Activated CD4-positive, CD25-positive, alpha-beta regulatory T cell treated with anti-CD3 and anti-CD28 coated beads, Interleukin-2, amount 50 U/mL, for 24 hours (primary cell): ENCODE measurements at places on chromosomes 12 and 14.

DNA sequence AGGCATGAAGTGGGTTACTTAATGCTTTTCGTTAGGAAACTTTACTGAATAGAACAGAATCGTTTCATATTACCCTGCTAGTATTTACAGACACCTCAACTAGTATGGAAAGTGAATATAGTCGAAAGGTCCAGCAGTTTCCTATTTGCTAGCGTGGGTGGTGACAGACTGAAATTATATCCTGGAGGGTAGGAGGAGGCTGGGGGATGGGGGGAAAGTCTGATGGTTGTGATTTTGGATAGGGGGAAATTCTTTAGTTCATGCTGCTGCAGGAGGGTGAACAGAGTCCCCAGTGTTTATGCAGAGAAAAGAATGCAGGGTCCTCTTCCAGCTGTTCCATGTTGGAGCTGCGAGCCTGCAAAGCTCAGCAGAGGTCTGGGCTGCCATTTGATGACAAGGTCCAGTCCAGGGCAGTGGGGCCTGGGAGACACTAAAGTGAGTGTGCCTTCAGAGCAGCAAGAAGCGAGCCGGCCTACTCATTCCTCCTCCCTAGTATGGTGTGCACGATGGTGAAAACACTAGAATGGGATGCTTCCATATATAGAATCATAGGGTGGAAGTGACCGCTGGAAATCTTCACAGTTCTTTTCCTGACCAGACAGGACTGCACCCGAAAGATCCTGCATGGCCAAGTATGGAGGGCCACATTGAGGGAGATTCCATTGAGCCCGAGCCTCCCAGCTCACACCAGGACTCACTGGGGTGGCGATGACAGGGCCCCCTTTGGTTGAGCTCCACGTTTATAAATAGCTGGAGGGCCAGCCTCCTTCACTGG, 2.1 kb downstream of the SAMD4A start:
- no peak for ATAC-seq

- ATAC-seq = no peak
These were observed 384.7 kb downstream of the GRIN2B start for GRCh38 chr12:13596714-13597113.

DNA sequence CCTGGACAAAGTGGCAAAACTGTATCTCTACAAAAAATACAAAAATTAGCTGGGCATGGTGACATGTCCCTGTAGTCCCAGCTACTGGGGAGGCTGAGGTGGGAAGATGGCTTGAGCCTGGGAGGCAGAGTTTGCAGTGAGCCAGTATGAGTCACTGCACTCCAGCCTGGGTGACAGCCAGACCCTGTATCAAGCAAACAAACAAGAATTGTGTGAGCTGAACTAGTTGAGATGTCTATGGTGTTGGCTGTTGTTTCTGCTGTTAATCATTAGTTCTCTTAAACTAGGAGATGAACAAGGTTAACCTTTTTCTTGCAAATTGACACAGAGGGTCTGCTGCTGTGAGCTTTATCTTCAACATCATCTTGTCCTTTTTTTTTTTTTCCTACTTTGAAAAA, 23.6 kb downstream of the RASSF3 start:
- peak; percentile 63 for ATAC-seq

- ATAC-seq = peak; percentile 83
These were observed 80.0 kb downstream of the LGMN start for GRCh38 chr14:92668276-92668973.

GRCh38 chr12:79331870-79332269, 358.9 kb downstream of the PAWR start:
- no peak for ATAC-seq

DNA sequence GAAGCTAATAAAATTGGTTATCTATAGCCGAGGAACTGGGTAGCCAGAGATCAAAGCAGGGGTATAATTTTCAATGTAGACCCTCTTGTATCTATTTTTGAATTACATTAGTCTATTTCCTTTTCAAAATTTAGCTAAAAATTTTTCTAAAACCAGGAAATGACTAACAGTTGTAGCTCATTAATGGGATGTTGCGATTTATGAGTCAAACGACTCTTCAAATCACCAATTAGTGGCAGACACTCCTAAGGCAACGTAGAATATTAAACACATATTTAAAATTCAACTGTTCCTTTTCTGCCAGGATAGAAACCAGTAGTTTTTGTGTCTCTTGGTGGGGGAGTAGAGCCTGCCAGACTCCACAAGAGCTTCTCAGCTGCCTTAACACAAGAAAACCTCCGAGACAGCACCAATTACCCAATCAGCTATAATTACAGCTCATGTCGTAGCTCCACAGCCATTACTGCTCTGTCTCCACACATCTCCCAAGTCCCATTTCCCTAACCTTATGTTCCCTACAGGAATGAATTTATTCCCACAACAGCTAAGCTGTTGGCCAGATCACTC, 26.9 kb downstream of the GCN1 start:
- no peak for ATAC-seq

DNA sequence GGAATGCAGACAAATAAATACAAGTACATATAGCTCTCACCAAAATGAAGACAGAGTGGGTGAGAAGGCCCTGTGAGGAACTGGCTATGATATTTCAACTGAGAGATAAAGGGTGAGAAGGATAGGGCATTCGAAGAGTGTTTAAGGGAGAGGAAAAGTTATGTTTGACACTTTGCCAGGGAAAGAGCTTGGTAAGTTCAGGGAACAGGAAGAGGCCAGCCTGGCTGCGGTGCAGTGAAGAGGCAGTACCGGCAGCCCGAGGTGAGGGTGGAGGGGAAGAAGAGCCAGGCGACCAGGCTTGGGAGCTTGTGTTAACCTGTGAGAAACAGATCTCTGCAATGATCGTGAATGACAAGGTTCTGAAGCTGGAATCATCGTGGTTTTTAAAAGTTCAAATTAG, 84.7 kb upstream of the RFX4 start:
- no peak for ATAC-seq

DNA sequence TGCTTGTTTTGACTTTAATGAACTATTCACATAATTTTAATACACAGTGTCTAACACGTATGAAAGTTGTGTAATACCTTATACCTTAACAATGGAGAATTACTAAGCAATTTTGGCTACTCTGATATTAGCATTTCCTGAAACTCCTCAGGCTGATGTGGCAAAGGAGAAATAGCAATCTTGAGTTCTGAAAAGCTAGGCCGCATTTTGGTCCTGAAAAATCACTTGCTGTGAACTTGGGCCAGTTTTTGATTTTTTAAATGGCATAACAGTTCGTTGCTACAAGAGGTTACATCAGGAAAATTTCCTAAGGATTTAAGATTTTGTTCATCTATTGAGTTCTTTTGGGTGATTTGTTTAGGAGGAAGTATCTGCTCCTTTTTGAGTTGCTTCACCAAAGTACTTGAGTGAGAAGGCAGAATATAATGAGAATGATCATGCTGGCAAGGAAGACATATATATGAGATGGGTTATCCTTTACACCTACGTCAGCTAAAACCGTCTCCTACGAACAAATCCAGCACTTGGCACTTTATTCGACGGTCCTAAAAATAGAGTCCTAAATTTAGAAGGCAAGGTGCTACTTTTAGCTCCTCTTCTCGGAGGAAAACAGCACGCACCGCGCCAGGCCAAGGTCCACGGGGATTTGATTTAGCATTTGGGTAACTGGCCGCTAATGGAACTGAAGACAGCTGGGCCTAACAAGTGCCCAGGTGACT, 32.2 kb downstream of the MIA2 start:
- ATAC-seq = no peak

- no peak for ATAC-seq
These were observed 314.9 kb downstream of the TMEM121 start for GRCh38 chr14:105841022-105842009.

DNA sequence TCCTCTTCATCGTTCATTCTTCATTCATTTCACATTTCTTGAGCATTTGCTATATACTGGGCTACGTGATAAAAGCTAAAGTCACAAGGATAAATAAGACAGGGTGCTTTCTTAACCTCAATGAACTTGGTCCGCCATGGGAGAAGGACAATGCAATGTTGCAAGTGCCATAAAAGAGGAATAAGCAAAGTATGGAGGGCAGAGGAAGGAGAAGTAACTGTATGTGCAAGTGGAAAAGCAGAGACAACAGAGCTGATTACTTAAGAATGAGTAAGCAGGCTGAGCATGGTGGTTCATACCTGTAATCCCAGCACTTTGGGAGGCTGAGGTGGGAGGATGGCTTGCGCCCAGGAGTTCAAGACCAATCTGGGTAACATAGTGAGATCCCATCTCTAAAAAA, 14.4 kb downstream of the AREL1 start:
- no peak for ATAC-seq

GRCh38 chr14:43003845-43004244, 1397.2 kb downstream of the LRFN5 start:
- no peak for ATAC-seq

DNA sequence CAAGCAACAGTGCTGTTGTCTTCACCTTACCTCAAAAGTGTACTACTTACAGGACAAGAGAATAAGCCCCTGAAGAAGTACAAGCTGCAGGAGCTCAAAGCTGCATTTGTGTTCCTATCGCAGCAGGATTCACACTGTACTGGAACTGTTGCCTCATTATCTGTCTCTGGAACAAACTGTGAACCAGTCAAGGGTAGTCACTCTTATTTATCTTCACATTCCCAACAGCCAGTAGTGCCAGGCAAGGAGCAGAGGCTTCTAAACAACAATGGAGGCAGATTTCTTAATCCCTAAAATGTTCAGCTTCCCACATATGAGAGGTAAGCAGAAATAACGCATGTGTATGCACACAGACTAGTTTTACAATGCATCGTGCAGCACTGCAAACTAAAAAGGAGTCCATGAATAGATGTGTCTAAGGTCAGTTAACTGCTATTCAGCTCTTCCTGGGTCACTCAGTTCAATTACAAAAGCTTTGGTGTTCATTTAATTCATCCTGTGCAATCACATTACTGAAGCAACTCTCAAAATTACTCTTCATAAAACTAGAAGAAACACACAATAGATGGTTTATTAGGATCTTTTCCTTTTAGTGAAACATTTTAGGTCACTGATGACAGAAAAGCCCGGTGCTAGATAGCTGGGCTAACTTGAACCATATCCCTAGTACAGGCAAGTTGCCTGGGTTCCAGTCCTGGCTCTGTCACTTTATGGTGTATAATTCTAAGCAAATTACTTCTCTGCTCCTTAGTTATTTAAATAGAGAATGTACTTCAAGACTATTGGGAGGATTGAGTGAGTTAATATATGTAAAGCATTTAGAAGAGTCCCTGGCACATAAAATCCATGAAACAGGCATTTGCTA, 2.7 kb downstream of the APPL2 start:
- ATAC-seq = no peak

- no peak for ATAC-seq
These were observed 135.4 kb upstream of the KITLG start for GRCh38 chr12:88715673-88716072.

DNA sequence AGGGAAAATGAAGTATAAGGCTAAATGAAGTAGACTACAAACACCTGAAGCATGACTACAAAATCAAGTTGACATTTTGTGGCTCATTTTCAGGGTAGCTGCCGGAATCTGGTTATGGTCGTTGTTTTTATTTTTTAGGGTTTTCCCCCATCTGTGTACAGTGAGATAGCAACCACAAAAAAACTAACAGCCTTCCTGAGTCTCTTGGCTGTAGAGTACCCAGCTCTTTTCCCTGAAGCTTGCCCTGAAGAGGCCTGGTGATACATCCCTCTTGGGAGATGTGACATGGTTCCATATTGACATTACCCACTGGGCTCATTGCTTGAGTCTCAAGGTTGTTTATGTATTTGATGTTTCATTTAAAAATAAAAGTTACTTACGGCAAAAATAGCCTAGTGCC, 424.0 kb downstream of the ZFP36L1 start:
- ATAC-seq = peak; percentile 32

GRCh38 chr12:108442067-108442466, 73.0 kb upstream of the FICD start:
- ATAC-seq = no peak

DNA sequence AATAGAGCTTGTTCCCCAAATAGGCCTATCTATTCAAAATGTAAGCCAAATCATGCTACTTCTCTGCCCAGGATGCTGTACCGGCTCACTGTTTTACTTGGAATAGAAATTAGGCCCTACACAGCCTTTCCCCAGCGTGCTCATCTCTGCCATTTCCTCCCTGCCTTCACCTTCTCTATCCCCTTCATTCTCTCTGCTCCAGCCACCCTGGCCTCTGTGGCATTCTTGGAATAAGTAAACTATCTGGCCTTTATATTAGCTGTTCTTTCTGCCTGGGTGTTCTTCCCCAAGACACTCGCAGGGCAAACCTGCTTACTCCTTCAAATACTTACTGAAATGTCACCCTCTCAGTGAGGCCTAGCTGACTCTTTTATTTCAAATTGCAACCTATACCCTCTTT, 30.9 kb upstream of the DYRK2 start:
- ATAC-seq = no peak

DNA sequence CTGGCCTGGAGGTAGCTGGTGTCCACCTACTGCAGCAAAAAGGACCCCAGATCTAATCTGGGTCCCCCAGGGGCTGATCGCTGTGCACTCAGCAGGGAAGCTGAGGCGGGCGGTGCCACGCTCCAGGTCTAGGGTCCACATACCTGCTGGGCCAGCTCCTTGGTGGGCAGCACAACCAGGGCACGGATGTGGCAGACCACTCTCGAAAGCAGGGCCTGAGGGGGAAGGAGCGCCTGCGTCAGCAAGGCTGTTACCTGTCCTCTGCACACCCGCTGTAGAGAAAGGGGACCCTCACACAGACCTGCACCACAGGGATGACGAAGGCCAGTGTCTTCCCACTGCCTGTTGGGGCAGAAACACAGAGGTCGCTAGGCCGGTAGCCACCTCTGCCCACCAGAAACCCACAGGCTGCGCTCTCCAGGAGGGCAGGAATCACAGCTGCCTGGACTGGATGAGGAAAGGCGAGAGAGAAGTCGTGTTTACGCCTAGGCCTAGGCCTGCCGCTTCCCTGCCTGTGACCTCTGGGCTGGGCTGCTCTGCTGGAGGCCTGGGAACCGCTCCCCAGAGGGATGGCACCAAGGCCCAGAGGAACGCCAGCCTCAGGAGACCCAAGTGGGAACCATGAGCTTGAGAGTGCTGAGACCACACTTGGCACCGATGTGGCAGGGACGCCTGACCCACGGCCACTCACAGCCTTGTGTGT, 2.0 kb downstream of the DDX51 start:
- no peak for ATAC-seq
